Right lung (tissue), 10 donors: ENCODE measurements at places on chromosomes 3 and 15. TPM values are rescaled to one million over a fixed set of nuclear protein-coding genes. Genes with fewer than 3 reads are reported as not detected.

DNA sequence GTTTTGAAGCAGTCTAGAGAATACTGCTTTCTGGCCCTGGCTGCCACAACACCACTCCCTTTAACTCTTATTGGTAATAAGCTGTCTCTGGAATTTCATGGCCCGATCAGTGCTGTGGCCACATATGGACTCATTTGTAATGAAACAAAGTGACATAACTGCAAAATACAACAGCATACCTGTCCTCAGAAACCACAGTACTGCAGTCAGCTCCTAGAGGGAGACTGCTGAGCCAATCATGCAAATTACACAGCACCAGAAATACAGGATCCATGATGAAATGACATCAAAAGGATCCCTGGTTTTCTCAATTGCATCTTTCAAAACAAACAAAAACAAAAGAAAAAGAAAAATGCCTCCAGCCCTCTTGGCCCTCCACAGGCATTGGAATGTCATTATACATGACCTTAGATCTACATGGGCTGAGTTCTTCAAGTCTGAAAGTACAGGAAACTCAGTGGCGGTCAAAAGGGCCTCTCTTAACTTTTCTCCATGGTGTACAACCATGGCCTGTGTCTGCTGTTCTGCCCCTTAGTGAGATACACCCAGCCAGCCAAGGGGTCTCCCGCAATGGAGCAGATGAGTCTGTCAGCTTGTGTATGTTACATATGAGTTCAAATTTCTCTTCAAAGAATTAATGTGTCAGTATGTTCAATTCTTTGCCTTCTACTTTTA lies 24.9 kb upstream of the KBTBD12 start:
- no peak for DNase-seq

GRCh38 chr3:144487011-144487410 lies 515.4 kb downstream of the DIPK2A start:
- no peak for DNase-seq

- DNase-seq: no peak
Measured at GRCh38 chr3:72821161-72821781, 27.0 kb downstream of the SHQ1 start.

GRCh38 chr15:50145451-50145872 lies 26.4 kb upstream of the ATP8B4 start:
- peak; percentile 57 for DNase-seq

- peak; percentile 58 for DNase-seq
Measured at GRCh38 chr3:97822359-97822775, 556 bp downstream of the CRYBG3 start.

GRCh38 chr3:12904951-12905315 lies 63.6 kb upstream of the RPL32 start:
- DNase-seq: no peak

- DNase-seq: no peak
Measured at GRCh38 chr3:134737516-134737915, 57.5 kb upstream of the EPHB1 start.

The ECE2 gene
- not detected for polyA plus RNA-seq

The SETD5 gene
- 132 TPM for polyA plus RNA-seq

The CAND2 gene
- polyA plus RNA-seq: 8.5 TPM

The CHL1 gene
- polyA plus RNA-seq: 2.5 TPM

The SRGAP3 gene
- polyA plus RNA-seq: 20.3 TPM

The ACAD11 gene
- polyA plus RNA-seq: 46.7 TPM

The SLC12A8 gene
- polyA plus RNA-seq: 1.5 TPM
